ENCODE measurements at places on chromosomes 1 and 21.

- no peak for DNase-seq
Observed at GRCh38 chr1:48610628-48611542, 138.9 kb upstream of the SPATA6 start.

- no peak for DNase-seq
Observed at GRCh38 chr1:201531551-201532425, 7.1 kb upstream of the NAV1 start.

DNA sequence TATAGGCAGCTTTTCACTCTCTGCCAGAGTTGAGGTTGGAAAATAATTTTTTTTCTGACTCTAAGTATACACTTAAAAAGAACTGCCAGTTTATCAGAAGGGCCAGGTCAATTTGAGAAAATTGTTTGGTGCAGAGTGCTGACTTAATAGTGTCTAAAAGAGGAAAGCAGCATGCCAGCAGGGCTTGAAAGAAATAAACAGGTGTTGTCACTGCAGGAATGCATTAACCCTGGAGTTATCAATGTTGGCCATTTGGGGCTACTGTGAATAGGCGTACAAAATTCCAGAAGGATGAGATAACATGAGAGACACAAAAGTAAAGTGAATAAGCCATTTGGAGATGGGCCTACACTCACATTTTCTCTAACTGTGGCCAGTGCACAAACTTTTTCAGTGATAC is 220.6 kb upstream of the PLD5 start:
- no peak for DNase-seq

DNA sequence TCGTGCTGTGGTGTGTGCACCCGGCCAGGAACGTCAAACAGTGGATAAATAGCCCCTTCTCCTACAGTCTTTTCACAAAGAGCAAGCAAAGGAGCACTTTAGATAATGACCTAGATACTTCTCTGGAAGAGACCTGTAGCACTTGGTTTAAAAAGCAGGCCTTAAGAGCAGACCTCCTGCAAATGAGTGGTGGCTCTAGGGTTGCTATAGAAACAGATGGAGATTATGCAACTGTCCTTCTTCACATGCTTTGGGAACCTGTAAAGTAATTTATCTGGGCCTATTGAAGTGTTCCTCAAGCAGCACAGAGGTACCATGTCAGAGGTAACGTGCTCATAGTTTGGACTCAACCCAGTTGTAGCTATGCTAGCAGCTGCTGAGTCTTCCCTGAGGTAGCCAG is 208.2 kb upstream of the KIAA0040 start:
- DNase-seq, result no peak

- peak; percentile 33 for DNase-seq
Observed at GRCh38 chr1:207024202-207025145, 8.1 kb downstream of the C1orf116 start.

DNA sequence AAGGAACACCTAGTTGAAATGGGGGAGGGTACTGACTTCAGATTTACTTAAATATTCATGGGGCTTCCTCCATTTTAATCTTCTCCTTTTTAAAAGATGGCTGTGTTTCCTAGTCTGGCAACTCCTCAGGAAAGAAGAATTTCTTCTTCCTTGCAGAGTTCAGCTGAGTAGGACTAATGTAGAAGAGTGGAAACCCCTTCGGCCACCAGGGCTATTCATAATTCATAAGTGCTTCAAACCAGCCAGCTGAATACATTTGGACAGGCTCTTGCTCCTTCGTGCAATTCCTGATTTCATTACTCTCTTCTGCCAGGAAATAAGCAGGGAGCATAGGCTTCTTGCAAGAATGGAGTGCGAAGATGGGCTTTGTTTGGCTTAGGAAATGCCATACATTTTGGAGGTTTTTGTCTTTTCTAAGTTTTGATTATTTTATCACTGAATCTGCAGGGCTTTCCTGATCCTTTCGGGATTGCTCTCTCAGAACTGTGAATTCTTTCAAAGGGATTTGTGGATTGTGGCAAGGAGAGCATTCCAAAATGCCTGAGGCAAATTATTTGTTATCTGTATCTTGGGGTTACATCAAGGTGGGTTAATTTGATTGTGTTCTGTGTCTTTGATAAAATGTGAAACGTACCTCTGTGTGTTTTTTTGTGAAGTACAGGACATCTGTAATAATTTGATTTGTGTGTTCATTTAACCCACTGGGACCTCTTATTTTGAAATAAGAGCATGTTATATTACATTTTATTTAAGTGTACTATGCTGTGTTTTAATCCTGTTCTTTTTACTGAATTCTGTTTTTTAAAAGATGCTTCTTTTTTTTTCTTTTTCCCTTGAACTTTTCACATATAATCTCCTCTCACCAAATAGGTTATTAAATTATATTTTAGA is 179.4 kb upstream of the SGIP1 start:
- DNase-seq, result no peak

GRCh38 chr1:151613282-151613780 is 1.5 kb downstream of the SNX27 start:
- DNase-seq, result no peak

DNA sequence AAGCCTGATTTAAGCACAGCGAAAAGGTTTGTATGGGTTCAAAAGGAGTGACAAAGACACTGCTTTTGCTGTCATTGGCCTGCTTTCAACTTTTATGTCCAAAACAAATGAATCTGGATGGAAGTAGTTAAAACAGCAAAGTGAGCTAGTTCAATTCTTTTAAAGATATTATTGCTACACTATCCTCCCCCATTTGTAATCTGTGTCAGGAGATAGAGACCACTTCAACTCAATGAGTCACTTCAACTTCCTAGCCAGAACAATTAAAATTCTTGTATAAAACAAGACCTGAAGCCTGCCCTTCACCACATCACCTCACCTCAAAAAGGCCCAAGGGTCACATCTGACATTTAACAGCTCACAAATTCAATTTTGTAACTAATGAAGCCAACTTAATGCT is 364.1 kb upstream of the LYPLAL1 start:
- no peak for DNase-seq

DNA sequence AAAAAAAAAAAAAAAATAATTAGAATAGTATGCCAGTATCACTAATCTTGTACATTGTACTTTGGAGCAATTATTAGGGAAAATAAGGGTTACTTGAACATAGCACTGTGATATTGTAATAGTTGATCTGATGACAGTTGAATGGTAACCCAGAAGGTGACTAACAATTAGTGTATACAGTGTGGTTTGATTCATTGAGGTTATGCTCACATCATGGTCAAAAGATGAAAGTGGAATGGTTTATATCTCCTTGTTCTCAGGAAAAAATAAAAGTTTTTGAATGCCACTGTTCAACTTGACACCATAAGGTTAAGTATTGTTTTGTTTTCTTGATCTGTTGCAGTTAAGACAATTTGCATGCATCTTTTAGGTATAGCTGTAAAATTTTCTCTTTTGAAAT is 87.0 kb downstream of the GPR52 start:
- DNase-seq, result peak; percentile 55

DNA sequence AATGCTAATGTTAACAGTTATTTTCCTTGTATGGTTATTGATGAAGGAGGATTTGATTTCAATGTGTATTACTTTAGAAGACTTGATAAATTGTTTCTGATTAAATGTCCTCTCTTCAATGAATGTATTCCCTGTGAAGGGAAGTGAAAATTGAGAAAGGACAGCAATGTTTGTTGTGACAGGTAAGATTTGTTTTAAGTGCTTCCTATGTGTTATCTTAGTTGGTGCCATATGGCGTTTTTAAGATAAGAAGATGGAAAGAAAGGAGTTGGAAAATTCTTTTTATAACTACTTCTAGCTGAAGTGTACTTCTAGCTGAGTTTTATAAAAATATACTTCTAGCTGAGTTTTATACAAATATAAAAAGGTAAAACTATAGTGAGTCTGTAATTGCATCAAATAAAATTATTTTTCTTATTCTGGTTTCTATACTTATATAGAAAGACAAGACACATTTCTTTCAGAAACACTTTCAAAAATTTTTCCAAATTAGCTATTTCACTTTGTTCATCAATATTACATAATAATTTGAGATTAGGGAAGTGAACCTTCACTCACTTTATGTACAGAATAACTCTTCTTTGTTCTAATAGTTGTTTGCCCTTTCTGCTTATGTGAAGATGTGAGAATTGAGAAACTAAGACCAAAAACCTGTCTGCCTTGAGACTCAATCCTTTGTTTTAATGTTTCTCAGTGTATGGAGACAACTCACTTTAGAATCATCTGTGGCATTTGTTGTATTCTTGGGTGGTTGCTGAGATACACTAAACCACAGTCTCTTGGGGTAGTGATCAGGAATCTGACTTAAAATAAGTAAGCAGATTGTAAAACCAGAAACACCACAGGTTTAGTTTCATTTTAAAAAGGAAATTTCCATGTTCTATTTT is 382.9 kb upstream of the B3GALT2 start:
- DNase-seq, result peak; percentile 7

DNA sequence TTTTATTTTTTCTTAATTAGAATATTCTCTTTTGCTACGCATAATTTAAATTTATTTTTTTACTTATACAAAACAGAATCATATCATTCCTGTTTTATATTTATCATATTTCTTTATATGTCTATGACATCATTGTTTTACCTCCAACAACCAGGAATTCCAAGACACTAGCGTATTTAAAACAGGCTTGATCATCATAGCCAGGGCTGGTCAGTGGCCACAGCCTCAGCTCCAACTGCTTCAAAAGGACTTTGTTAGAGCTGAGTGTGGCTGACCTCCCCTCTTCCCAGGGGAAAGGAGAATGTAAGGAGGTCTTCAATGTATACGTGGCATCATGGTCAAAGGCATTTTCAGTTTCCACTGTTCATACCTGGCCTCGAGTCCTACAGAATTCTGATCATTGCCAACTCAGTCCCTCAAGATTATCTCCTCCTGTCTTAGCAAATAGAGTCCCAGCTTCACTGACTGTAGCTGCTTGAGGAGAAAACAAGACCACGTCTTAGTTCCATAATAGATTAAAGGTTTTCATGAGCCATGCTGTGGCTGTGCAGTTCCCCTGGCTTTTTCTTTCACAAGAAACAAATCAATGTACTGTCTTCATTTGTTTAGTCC is 444.0 kb downstream of the PTPRC start:
- DNase-seq, result no peak

DNA sequence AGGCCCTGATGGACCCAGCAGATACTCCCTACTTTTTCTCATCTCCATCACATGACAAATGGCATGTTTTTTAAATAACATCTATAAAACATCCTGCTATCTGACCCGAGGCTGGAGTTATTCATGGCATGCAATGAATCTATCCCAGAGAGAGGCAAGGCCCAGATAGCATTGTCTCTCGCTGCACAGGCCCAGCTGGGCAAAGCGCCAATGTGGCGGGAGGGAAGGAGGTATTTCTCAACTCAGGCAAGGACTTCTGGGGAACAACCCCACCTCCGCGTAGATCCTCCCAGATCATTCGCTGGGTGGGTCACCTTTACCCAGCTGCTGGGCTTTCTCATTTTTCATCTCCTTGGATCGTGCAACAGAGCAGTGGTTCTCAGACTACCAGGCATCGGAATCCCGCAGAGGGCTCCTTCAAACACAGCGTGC is 59.8 kb downstream of the ERG start:
- no peak for DNase-seq

DNA sequence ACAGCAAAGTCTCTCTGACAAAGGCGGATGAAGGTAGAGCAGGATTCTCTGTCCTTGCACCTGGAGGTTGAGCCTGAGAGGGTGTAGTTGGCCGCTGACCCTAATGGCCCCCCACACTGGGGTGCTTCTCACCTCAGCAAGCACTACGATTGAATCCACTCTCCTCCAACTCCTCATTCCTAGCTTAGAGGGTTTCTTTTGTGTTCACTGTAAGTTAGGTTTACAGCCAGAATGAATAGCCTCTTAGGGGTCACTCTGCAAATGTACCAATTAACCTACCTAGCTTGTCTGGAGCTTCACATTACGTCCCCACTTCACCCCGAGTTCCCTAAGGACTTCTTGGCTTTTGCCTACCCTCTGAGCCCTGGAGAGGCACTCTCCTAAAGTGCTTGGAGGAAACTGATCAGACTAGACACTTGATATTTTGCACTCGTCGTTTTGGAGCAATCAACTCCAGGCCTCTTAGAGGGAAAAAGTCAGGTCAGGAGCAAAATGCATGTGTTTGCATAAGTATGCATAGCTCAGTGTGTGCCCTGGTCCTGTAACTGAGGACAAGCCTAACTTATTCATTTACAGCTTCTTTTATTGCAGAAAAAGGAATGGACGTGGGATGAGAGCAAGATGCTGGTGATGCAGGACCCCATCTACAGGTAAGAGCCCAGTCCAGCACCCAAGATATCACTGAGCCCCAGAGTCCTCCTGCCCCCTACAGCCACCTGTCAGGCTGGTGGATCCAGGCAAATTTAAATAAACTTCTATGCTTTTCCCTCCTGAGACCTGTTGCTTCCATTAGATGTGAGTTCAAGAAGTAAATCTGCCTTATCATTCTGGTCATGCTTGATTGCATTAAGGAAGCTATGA is 76.4 kb downstream of the SPATA46 start:
- no peak for DNase-seq

- no peak for DNase-seq
Observed at GRCh38 chr1:95111014-95111413, 6.1 kb upstream of the TLCD4 start.

- DNase-seq, result peak; percentile 14
Observed at GRCh38 chr1:156414461-156415064, 45.6 kb downstream of the RHBG start.

- no peak for DNase-seq
Observed at GRCh38 chr1:80639777-80640533, 1160.8 kb upstream of the ADGRL2 start.

GRCh38 chr1:203537806-203538464 is 44.0 kb downstream of the OPTC start:
- DNase-seq, result no peak

GRCh38 chr21:32456497-32456918 is 44.0 kb downstream of the EVA1C start:
- DNase-seq, result peak; percentile 45

- DNase-seq, result no peak
Observed at GRCh38 chr1:90712153-90712856, 4.8 kb downstream of the BARHL2 start.

GRCh38 chr1:54378157-54378873 is 27.9 kb downstream of the SSBP3 start:
- DNase-seq, result no peak

- no peak for DNase-seq
Observed at GRCh38 chr1:183094351-183094750, 71.1 kb downstream of the LAMC1 start.

GRCh38 chr1:197469620-197470210 is 201.7 kb downstream of the CRB1 start:
- no peak for DNase-seq

- no peak for DNase-seq
Observed at GRCh38 chr1:199978408-199978940, 49.0 kb upstream of the NR5A2 start.

All from epithelial cell of esophagus (primary cell).